ENCODE measurements at places on chromosomes 1 and 21.

DNA sequence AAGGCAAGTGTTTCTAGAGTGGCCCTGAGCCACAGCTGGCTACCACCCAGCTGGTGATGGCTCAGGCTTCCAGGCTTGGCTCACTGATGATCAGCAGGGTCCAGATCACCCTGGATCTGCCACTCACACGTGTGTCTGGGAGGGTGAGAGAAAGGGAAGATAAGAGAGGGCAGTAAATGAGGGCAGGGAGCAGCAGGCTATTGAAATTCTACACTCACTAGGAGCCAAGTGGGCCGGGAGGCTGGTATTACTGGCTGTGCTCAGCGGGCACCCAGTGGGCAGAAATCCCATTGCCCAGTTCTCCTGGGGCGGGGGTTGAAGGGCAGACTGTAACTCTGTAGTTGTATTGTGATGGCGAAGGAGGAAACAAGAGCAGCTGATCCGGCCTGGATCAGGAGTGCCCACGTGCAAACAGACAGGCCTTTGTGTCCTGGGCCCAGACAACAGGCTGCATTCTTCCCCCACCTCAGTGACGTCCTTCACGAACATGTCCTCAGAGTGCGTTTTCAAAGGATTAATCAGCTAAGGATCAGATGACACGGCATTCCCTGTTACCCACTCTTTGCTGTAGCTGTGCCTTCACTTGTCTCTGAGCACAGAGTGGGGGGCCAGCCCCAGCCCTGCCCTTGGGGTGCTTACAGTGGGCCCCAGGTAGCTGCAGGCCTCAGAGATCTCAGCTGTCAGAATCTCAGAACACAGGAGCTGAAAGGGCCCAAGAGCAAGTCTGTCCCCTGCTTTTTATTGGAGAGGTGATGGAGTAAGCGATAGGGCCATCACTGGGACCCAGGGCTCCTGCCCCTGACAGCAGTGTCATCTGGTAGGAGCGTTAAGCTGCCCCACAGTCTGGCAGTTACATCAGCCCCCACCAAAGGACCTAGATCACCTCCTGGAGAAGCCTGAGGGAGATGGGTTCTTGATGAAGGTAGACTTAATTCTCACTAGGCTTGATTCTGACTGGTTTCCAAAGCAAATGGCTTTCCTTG, 60.5 kb downstream of the ATP1A1 start:
- DNase-seq, result no peak

GRCh38 chr1:158179301-158180041, 1.2 kb upstream of the CD1D start:
- no peak for DNase-seq

DNA sequence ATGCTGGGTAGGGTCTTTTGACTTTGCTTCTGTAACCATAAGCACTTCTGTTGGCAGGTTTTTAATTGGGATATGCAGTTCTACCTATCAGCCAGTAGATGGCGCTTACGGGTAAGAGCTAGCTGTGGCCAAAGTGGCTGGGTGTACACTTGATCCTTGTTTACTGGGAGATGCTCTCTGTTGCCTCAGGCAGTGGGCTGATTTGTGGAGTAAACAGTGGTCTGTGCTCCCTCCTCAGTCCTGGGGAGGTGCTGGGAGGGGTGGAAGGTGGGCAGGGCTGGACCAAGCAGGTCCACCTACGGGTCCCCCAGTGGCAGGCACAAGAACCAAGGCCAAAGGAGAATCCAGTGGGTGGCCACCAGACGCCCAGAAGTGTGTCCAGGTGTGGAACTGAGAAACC, 43.4 kb downstream of the RALGPS2 start:
- DNase-seq, result no peak

DNA sequence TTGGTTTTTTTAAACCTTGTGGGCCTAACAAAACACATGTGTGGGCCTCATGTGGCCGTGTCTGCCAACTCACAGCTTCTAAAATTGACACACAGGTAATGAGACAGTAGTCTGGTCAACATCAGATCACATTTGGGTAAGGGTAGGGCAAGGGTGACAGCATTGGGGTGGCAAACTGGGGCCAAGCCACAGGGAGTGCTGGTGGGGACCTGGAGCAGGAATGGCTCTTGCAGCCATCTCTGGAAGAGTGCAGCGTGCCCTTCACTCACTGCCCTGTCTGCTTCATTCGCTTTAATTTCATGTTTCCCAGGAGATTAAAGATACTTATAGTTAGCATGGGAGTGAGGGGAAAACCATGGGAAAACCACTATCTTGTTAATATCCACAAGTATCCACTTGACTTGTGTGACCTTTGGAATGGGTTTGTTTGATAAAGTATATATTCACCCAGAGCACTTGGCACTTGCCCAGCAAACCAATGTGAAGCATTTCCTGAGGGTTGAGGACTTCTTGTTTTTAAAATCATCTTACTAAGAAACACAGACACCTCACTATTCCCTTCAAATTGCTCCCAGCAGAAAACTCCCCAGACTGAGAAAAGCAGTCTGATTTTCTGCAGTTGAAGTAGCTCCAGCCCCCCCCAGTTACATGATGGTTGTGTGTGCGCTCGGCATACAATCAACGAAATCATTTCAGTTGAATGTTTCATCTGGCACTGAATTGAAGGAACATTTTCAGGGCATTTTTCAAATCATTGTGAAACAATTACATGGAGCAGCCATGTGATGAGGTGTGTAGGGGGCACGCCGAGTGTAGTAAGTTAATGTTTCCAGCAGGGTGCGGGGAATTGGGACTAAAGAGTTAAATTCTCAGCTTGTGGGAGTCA, 175.7 kb downstream of the VPS13D start:
- DNase-seq, result no peak

DNA sequence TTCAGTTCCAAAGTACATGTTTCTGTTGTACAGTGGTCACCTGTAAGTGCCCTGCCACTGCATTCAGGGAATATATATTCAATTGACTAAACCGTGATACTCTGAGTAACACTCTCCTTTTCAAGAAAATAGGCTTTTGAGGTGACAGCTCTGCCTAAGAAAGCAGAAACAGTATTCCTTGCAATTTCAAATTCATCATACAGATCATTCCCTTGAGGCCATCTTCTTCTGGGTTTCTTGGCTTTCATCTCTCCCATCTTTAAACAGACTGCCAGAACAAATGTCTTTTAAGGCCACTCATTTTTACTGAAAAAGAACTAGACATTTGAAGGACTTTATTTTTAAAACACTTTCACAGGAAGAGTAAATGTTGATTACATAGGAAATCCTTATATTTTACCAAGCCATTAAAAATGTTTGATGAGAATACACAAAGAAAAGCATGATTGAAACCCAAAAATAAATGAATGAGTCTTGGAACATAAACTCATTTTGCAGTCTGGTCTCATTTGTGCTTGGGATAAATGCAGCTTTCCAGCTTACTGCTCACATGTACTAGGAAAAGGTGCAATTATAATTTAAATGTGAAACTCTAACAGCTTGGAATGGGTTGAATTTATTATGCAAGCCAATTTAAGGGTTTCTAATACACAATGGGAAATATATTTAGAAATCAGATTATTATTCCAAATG, 34.7 kb downstream of the PLPPR5 start:
- no peak for DNase-seq

All from GM12878 (cell line).